Ascending aorta (tissue), 2 donors: ENCODE measurements at places on chromosomes 13 and 19. TPM values are rescaled to one million over a fixed set of nuclear protein-coding genes. Genes with fewer than 3 reads are reported as not detected.
A peak's percentile ranks its signal among the peaks of the same experiment; 100 is the strongest.

DNA sequence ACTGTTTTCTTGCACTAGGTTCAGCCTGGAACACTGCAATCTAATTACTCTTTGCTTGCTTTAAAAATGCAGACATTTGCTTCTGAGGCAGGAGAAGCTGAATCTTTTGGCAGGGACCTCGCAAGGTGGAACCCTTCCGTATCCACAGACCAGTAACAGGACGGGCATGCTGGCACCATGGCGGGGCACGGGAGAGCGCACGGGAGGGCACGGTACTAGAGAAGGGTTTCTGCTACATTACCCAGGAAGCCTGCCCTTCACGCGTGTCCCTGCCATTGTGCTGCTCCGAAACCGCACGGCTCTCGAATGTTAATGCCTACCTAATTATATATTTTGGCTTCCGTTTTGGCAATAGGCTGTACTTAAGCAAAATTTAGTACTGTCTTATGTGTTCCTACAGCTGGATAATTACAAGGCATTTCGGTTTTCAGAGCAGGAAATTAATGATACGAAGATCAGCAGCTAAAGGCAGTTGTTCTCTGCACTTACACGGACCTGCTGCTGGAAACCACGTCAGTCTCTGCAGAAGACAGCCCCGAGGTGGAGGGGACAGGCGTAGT is 430.4 kb downstream of the IRS2 start:
- H3K4me1 ChIP-seq, result no peaks in the 10 kb centered on the region
- H3K27ac ChIP-seq, result no peak overlapping the region
- H3K27me3 ChIP-seq, result no peaks in the 10 kb centered on the region
- H3K4me3 ChIP-seq, result no peak overlapping the region
- no peaks in the 10 kb centered on the region for H3K36me3 ChIP-seq

The CD33 gene
- total RNA-seq, result 1.3 TPM

DNA sequence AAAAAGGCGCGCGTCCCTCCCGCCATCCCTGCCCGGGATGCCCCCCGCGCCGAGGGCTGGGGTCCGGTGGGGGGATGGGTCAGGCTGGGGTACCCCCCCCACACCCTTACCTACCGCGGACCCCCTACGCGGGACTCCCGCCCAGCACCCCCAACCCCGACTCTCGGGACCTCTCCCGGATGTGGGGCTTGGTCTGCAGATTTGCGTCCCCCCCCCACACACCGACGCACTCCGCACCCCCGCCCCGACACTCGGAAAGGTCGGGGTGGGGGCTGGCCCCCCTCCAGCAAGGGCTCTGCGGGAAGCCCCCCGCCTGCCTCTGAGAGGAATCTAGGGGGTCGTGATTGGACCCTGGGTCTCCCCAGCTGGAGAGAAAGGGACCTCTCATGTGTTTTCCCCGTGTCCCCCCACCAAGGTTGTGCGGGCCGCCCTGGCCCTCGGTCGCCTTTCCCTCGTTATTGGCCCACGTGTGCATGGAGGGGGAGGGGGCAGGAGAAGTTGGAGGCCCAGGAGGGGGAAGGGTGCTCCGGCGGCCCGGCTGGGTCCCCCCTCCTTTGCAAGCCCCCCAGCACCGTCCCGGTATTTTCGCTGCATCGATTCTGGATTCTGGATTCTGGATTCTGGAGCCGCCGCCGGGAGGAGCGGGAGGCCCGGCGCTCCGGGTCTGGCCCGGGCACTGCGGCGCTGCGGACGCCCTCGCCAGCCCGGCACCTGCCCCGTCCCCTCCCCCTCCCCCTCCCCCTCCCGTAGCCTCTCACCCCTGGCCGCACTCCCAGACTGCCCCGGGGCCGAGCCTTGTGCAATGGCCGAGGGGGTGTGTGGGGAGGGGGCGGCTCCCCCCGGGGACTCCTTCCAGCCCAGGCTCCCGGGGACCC is 607 bp downstream of the NFIC start:
- H3K27ac ChIP-seq, result peak overlapping the region; percentile 100
- H3K36me3 ChIP-seq, result no peaks in the 10 kb centered on the region
- H3K27me3 ChIP-seq, result no peaks in the 10 kb centered on the region
- H3K4me1 ChIP-seq, result peaks cover 12% of the 10 kb centered on the region
- peak overlapping the region; percentile 99 for H3K4me3 ChIP-seq

GRCh38 chr13:48411147-48411794 is 1.6 kb downstream of the LPAR6 start:
- no peaks in the 10 kb centered on the region for H3K4me1 ChIP-seq
- no peak for DNase-seq
- no peaks in the 10 kb centered on the region for H3K36me3 ChIP-seq
- peak overlapping the region; percentile 62 for H3K27ac ChIP-seq

DNA sequence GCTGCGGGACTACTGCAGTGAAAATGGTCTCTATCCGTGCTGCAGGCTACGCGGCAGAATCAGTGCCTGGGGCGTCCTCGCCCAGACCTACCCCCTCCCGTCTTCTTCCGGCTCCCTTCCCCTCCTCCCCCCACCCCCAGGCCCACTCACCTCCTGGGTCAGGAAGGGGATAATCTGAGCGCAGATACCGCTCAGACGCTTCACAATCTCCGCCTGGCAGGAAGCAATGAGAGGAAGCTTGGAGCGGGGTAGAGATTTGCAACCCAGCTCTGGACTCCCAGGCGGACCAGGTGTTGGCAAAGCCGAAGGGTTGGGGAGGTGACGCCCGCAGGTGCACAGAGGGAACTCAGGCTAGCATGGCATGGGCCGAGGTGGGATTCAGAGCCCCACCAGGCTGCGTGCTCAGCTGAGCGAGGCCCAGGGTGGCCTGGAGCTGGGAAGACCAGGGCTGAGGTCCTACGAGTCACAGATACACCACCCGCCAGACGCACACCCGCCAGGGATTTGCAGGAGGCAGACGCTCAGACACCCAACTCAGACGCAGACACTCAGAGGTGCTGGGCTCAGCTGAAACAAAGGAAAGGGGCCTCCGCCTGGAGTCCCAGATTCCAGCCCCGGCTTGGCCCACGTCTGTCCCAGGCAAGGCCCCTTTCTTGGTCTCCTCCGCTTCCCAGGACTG is 4.1 kb downstream of the TLE2 start:
- no peak overlapping the region for H3K4me3 ChIP-seq
- H3K27ac ChIP-seq, result no peak overlapping the region
- H3K27me3 ChIP-seq, result no peaks in the 10 kb centered on the region
- H3K36me3 ChIP-seq, result no peaks in the 10 kb centered on the region
- no peak for DNase-seq
- peaks cover 4% of the 10 kb centered on the region for H3K4me1 ChIP-seq

DNA sequence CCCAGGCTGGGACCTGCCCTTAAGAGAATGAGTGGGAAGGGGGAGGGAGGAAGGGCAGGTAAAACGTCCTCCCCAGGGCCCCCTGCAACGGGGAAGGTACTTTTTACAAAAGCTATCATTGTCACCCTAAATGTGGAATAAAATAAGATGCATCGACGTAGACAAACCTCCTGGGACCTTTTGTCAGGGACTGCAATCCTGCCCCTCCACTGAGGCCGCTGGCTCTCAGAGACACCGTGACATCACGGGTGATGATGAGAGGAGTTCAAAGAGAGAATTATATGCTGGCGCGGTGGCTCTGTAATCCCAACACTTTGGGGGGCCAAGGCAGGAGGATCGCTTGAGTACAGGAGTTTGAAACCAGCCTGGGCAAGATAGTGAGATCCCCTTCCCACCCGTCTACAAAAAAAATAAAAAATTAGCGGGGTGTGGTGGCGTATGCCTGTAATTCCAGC is 1.8 kb upstream of the MYBPC2 start:
- DNase-seq, result no peak
- H3K27ac ChIP-seq, result peak overlapping the region; percentile 22

The FARSA gene
- 21.3 TPM for total RNA-seq

The VMAC gene
- 15.2 TPM for total RNA-seq

The RASAL3 gene
- 4.4 TPM for total RNA-seq

- H3K27ac ChIP-seq, result no peak overlapping the region
- H3K4me3 ChIP-seq, result no peak overlapping the region
- no peaks in the 10 kb centered on the region for H3K36me3 ChIP-seq
- no peak for DNase-seq
- H3K27me3 ChIP-seq, result no peaks in the 10 kb centered on the region
- no peaks in the 10 kb centered on the region for H3K4me1 ChIP-seq
Measured at GRCh38 chr13:72650051-72650700, 77.3 kb downstream of the MZT1 start.

- no peak overlapping the region for H3K27ac ChIP-seq
- H3K4me3 ChIP-seq, result peak overlapping the region; percentile 58
- DNase-seq, result no peak
- H3K27me3 ChIP-seq, result peaks cover 17% of the 10 kb centered on the region
Measured at GRCh38 chr19:41939861-41940730, 11.8 kb upstream of the ERFL start.

- H3K36me3 ChIP-seq, result peaks cover 50% of the 10 kb centered on the region
- no peak for DNase-seq
- no peaks in the 10 kb centered on the region for H3K27me3 ChIP-seq
- no peaks in the 10 kb centered on the region for H3K4me1 ChIP-seq
- no peak overlapping the region for H3K4me3 ChIP-seq
- H3K27ac ChIP-seq, result no peak overlapping the region
Measured at GRCh38 chr19:39825531-39826076, 8.4 kb downstream of the DYRK1B start.

- H3K4me1 ChIP-seq, result peaks cover 24% of the 10 kb centered on the region
- DNase-seq, result no peak
- H3K36me3 ChIP-seq, result peaks cover 3% of the 10 kb centered on the region
- H3K27ac ChIP-seq, result no peak overlapping the region
Measured at GRCh38 chr13:27118428-27119054, 53.1 kb downstream of the USP12 start.

- H3K4me3 ChIP-seq, result no peak overlapping the region
- no peak for DNase-seq
- no peaks in the 10 kb centered on the region for H3K36me3 ChIP-seq
- no peak overlapping the region for H3K27ac ChIP-seq
- H3K27me3 ChIP-seq, result no peaks in the 10 kb centered on the region
Measured at GRCh38 chr13:42681326-42682100, 99.9 kb upstream of the FAM216B start.

DNA sequence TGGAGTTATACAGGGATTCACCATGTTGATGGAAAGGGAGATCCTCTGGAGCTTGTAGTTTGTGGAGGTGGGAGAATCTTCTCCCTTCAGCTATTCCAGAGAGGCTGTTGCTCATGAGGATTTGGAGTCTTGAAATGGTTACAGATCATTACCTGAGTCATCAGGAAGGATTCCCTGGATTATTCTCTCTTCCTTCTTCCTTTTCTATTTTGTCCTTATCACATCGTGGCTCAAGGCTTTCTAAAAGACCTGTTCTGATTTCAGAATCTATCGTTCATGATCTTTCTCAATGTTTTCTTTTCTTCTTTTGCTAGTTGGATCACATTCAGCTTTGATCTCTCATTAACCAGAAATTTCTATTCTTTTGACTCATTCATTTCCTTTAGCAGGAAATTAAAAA is 196.0 kb downstream of the KLF5 start:
- no peak for DNase-seq
- no peak overlapping the region for H3K4me3 ChIP-seq
- H3K27ac ChIP-seq, result no peak overlapping the region
- H3K4me1 ChIP-seq, result peaks cover 2% of the 10 kb centered on the region

DNA sequence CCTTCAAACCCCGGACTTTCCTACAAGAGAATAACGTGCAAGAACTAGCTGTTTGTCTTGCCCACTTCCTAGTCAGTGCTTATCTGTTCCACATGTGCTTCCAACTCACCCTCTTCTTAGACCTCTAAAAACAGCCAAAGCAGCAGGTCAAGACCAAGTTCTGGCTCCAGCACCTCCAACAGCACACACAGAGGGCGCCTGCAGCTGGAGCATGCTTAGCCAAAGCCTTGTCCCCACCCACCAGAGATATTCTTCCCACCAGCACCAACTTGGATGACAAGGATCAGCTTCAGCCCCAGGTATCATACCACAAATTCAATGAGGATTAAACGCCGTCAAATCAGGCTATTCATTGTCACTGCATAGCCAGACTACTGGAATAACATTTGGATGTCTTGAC is 17.9 kb downstream of the RCBTB1 start:
- DNase-seq, result no peak
- no peaks in the 10 kb centered on the region for H3K4me1 ChIP-seq
- H3K27ac ChIP-seq, result no peak overlapping the region
- peaks cover 9% of the 10 kb centered on the region for H3K36me3 ChIP-seq
- no peak overlapping the region for H3K4me3 ChIP-seq

GRCh38 chr13:46571189-46571908 is 18.4 kb downstream of the LRCH1 start:
- H3K4me3 ChIP-seq, result peak overlapping the region; percentile 11
- no peaks in the 10 kb centered on the region for H3K36me3 ChIP-seq
- no peaks in the 10 kb centered on the region for H3K27me3 ChIP-seq
- peaks cover 39% of the 10 kb centered on the region for H3K4me1 ChIP-seq

DNA sequence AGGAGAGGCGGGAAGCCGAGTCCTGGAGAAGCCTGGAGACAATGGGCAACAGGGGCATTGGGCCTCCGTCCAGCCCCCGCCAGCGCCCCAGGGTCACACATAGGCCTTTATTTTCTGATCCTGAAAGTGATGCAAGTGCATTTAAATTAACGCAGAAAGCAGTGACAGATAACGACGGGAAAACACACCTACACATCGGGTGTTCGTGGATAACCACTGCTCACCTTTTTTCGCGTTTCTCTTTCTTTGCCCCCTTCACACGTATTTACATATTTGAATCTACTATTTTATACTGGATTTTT is 30.4 kb upstream of the GRTP1 start:
- no peak overlapping the region for H3K27ac ChIP-seq
- no peaks in the 10 kb centered on the region for H3K36me3 ChIP-seq
- no peaks in the 10 kb centered on the region for H3K27me3 ChIP-seq
- H3K4me1 ChIP-seq, result peaks cover 3% of the 10 kb centered on the region
- peak overlapping the region; percentile 80 for H3K4me3 ChIP-seq
- DNase-seq, result no peak

DNA sequence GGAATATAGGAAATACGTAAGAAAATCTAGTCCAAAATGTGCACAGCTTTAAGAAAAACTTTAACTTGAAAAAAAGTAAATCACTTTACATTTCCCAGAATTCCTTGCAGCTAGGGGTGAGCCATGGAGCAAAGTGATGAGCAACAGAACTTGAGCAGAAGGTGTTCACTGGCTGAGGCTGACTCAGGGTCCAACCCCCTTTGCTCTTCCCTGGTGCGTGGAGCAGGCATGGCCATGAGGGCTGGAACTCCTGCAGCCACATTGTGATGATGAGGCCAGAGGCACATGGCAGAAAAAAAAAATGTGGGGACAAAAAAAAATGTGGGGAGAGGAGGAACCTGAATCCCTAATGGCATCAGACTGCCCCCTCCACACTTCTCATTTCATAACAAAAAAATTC is 9.9 kb upstream of the PLA2G4C start:
- H3K4me1 ChIP-seq, result no peaks in the 10 kb centered on the region
- no peak overlapping the region for H3K4me3 ChIP-seq
- no peak overlapping the region for H3K27ac ChIP-seq

The NLRP4 gene
- total RNA-seq, result not detected

GRCh38 chr13:39217471-39217870 is 179.2 kb downstream of the NHLRC3 start:
- no peak overlapping the region for H3K27ac ChIP-seq
- H3K4me3 ChIP-seq, result no peak overlapping the region
- H3K27me3 ChIP-seq, result no peaks in the 10 kb centered on the region
- no peak for DNase-seq
- no peaks in the 10 kb centered on the region for H3K36me3 ChIP-seq
- no peaks in the 10 kb centered on the region for H3K4me1 ChIP-seq
